ENCODE measurements at places on chromosomes 2 and 18. TPM values are rescaled to one million over a fixed set of nuclear protein-coding genes. Genes with fewer than 3 reads are reported as not detected.
A peak's percentile ranks its signal among the peaks of the same experiment; 100 is the strongest.

- DNase-seq: no peak
These were observed 20.7 kb downstream of the FBXO15 start for GRCh38 chr18:74126684-74127655.

SAG gene
- total RNA-seq: not detected

KATNAL2 gene
- 4.7 TPM for total RNA-seq

- DNase-seq: no peak
These were observed 38.5 kb upstream of the TRIB2 start for GRCh38 chr2:12678186-12678585.

DNA sequence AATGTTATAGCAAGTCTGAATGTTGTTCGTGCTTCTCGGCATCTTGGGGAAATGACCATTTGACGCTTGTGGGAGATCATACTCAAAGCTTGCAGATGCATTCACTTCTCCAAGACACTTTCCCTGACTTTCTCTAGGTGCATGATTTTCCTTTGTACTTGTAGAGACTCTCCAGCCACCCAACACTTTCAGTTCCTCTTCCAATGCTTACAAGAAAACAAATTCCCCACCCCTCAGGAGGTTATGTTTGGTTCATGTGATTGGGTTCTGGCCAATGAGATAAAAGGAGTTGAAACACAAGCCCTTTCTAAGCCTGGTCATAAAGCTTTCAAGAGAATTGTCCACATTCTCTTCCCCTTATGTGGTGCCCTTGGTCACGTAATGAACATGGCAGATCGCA is 156.3 kb downstream of the EPHA4 start:
- DNase-seq: no peak

TMEM178A gene
- 4.9 TPM for total RNA-seq

- DNase-seq: no peak
These were observed 205.5 kb downstream of the FBXO15 start for GRCh38 chr18:73942081-73942625.

GRCh38 chr2:129201696-129202095 is 777.8 kb upstream of the RAB6C start:
- DNase-seq: no peak

DNA sequence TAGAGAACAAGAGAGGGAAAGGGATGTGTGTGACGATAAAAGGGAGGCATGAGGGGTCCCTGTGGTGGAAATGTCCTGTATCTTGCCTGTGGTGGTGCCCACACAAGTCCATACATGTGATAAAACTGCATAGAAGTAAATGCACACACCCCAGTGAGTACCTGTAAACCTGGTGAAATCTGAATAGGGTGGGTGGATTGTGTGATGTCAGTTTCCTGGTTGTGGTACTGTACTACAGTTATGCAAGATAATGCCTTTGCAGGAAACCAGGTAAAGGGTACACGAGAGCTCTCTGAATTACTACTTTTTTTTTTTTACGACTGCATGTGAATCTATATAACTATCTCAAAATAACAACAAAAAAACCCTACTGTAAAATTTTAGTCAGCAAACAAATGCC is 22.1 kb downstream of the SERPINE2 start:
- DNase-seq: no peak

PDCD1 gene
- total RNA-seq: not detected

SPTBN1 gene
- total RNA-seq: 402 TPM

DNA sequence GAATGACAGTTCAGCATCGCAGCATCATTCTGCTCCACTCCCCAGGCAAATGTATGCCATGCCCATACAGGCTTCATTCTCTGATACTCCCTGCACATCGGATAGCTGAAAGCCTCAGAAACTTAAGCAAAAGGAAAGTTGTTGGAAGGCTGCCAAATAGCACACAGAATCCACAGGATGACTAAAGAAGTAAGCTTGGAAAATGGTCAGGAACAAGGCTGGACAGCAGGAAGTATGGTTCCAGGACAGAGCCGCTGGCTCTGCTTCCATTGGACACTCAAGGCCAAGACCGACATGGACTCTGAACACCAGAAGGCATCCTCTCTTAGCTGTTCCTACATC is 256.5 kb downstream of the CDH20 start:
- DNase-seq: peak; percentile 62

GRCh38 chr18:63071701-63072141 is 247.8 kb downstream of the BCL2 start:
- no peak for DNase-seq

PKDCC gene
- 121 TPM for total RNA-seq

DNA sequence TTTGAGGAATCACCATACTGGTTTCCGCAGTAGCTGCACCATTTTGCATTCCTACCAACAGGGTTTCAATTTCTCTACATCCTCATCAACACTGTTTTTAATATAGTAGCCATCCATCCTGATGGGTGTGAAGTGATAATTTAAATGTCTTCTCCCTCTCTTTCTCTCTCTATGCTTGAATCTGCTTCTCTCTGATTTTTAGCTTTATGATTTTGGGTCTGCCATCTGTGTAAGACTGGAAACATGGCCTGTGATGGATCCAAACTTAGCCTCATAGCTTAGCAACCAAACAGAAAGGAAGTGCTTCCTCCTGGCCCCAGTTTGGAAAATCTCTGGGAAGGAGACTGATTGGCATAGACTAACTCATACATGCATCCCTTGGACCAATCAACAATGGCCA is 33.7 kb upstream of the OSBPL6 start:
- no peak for DNase-seq

GRCh38 chr2:189952536-189953109 is 109.9 kb downstream of the MSTN start:
- no peak for DNase-seq

- DNase-seq: no peak
These were observed 158.4 kb downstream of the BCL2 start for GRCh38 chr18:63161032-63161760.

- no peak for DNase-seq
These were observed 4.5 kb upstream of the KIDINS220 start for GRCh38 chr2:8841932-8842331.

DPP4 gene
- total RNA-seq: 3.2 TPM

GRCh38 chr2:135281379-135281778 is 229.3 kb downstream of the RAB3GAP1 start:
- no peak for DNase-seq

GRCh38 chr2:62334009-62334408 is 138.1 kb downstream of the B3GNT2 start:
- DNase-seq: no peak

GRCh38 chr18:41719808-41720207 is 235.2 kb upstream of the PIK3C3 start:
- no peak for DNase-seq

GRCh38 chr2:150127995-150128394 is 359.5 kb downstream of the RND3 start:
- no peak for DNase-seq

EFHD1 gene
- 4.9 TPM for total RNA-seq

DNA sequence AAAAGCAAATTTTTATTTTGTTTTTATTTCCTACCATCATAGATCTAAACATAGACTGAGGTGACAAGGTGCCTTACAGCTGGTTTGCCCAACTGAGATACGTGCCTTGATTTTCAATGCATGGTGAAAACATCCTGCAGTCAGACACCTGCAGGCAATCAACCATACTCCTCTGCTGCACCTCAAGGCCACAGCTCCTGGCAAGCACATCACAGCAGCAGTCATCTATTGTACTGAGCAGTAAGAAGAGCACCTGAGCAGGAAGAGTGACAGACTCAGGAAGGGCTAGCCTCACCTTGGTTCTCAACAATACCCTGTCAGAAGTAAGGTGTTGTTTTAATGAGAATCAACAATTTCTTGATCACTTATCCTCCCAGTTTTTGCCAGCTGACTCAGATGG is 1206.8 kb upstream of the NRXN1 start:
- no peak for DNase-seq

DNA sequence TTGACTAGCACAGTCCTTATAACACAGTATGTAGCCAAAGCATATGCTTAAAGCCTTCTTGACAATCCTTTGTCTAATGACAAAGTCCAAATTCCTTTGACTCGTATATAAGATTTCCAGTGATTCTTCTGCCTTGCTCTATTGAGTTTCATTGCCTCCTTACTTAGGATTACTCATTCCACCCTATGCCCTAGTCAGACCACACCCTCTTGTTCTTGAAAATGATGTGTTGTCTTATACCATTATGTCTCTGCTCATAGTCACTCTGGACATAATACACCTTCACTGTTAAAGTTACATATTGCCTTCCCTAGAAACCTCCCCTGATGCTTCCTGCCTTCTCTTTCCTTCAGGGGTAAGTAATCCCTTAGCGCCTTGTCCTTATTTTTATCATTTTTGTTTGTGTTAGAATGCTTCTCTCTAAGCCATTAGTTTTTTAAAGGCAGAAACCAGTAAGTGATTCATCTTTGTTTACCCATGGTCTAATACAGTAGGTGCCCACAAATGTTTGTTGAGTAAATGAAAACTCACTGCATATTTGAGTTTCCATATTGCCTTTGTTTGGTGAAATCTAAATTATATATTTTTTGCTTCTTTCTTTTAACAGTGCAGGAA is 19.3 kb downstream of the GPD2 start:
- no peak for DNase-seq

AGXT gene
- not detected for total RNA-seq

CD207 gene
- total RNA-seq: not detected

GRCh38 chr2:39947294-39948015 is 168.4 kb upstream of the THUMPD2 start:
- no peak for DNase-seq

CDCA7 gene
- 14.4 TPM for total RNA-seq

GRCh38 chr2:228657807-228658402 is 476.4 kb upstream of the SPHKAP start:
- peak; percentile 75 for DNase-seq

OR6B3 gene
- total RNA-seq: not detected

GRCh38 chr2:149861034-149861433 is 273.5 kb upstream of the MMADHC start:
- no peak for DNase-seq

GRCh38 chr2:240305369-240305962 is 130.0 kb upstream of the GPC1 start:
- DNase-seq: no peak

- no peak for DNase-seq
These were observed 4.8 kb upstream of the PARD6G start for GRCh38 chr18:80252136-80252535.

DNA sequence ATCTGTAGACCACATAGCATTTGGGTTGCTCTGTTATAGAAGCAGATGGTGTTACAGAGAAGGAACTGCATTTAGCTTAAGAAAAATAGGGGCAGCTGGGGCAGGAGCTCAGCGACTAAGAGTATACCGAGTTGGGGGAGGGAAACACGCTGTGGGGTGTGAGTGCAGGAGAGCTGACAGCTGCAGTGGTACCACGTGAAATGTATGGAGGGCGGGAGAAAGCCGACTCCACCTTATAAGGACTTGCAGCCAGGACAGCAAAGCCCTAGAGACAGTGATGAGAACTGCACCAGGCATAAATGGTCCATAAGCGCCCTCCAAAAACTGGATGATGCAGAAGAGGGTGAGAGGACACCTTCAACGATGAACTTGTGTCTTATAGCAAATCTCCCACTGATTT is 237.6 kb downstream of the PRKCE start:
- peak; percentile 89 for DNase-seq

GRCh38 chr2:241579281-241579680 is 20.7 kb downstream of the BOK start:
- no peak for DNase-seq

MARCO gene
- 2.7 TPM for total RNA-seq

GRCh38 chr18:51054764-51055163 is 24.8 kb downstream of the SMAD4 start:
- DNase-seq: no peak

DNA sequence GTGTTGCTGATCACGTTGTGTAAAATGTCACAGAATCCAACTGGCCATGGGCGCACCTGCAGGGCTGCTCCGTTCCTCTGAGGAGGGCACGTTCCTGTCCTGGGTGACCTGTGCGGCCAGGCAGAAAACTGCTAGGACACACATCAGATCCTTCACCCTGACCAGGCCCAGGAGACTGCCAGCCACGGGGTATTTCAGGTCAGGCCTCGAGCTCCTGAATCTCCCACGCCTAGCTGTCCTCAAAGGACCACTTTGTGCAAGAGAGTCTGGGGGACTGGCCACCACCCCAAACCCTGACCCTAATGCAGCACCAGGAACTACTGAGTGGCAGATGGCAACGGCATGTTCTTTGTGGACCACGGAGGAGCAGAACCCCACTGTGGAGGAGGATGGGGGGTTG is 11.1 kb downstream of the PRLH start:
- DNase-seq: no peak
